Stimulated activated CD4-positive, alpha-beta T cell treated with anti-CD3 and anti-CD28 coated beads, Interleukin-12 subunit alpha, Interleukin-12 subunit beta, amount 100 ng/mL, for 48 hours (primary cell): ENCODE measurements at places on chromosomes 4 and X.

- DNase-seq = no peak
Measured at GRCh38 chrX:1392376-1393068, 609 bp upstream of the SLC25A6 start.

DNA sequence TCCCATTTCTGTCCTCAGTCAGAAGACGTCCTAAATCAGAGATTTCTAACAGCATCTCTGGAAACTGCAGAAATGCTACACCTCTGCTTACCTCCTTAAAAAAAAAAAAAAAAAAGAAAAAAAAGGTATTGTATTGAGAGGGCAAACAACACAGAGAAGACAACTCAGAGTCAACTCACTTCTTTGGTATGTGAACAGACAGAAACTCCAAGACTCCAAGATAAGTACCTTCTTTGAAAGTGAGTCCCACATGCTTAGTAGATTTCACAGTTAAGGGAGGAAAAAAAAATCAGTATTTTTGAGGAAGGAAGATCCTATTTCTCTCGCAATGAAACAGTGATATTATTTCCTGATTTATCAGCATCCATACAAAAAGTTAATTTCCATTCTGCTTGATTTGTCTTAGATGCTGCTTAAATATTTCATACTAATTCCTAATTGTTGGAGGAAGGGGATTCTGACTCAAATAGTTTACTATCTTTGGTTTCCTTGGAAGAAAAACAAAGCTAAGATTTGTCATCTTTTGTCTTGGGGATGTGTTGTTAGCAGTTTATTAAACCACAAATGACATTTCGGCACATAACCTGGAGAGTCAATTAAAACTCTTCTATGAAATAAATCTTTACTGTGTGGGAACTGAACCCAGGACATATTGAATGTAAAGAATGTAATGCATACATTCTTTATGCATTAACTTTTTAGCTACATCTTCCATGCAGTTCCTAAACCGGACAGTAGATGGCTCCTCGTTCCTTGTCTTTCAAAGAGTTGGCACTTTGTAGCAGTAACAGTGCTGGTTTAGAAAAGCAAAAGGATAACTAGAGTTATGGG lies 4.7 kb downstream of the RASGEF1B start:
- DNase-seq = peak; percentile 35

- DNase-seq = no peak
Measured at GRCh38 chr4:171876636-171877035, 63.4 kb downstream of the GALNTL6 start.

DNA sequence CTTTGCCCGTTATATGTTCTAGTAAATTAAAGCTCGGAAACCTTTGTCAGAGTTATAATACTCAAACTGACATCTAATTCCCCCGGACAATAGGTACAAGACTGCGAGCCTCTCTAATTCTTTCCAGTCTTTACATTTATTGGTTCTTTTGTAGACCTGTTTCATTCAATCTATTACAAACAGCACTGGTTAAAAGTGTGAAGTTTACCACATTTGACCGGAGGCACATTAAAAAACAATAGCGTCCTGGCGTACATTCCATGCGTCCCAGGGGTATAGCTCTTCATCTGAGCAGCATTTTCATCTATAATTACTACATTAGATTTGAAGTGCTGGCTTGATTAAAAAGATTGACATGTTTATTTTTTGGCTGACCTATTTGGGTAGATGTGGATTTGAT lies 49.9 kb upstream of the TENM3 start:
- DNase-seq = no peak

DNA sequence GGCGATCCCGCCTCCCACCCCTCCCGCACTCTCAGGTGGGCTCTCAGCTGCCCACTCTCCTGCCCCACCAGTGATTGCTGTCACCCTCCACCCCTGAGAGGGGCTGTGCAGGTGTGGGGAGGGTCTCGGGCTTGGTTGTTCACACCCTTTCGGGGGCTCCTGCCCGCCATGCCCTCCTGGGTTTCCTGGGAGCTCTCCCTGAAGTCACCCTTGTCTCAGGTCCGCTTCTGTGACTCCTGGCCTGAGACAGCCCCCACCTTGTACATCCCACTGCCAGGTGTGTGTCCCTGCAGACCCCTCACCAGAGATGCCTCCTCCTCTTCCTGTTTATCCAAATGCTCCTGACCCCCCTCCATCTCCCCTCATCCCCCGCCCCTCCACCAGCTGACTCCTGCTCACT lies 37.8 kb downstream of the ADRA2C start:
- no peak for DNase-seq

DNA sequence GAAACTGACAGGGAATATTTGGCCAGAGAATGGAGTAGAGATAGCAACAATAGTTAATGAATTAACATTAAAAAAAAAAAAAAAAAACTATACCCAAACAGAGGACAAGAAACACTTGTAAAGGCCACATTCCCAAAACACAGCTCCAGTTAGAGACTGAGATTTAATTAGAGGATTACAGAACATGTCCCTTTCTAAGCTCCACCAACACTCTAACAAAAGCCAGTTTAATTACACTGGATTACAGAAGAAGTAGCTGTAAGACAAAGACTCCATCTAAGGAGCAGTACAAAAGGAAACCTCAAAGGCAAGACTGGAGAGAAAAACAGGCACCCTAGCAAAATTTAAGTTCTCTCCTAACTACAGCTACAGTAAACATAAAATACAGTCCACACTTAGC lies 1247.7 kb upstream of the AGA start:
- DNase-seq = no peak

GRCh38 chr4:11474146-11474545 lies 45.5 kb upstream of the HS3ST1 start:
- no peak for DNase-seq

GRCh38 chrX:38045538-38046096 lies 39.3 kb downstream of the SYTL5 start:
- DNase-seq = no peak

GRCh38 chrX:107677501-107677901 lies 49.2 kb downstream of the PRPS1 start:
- no peak for DNase-seq

DNA sequence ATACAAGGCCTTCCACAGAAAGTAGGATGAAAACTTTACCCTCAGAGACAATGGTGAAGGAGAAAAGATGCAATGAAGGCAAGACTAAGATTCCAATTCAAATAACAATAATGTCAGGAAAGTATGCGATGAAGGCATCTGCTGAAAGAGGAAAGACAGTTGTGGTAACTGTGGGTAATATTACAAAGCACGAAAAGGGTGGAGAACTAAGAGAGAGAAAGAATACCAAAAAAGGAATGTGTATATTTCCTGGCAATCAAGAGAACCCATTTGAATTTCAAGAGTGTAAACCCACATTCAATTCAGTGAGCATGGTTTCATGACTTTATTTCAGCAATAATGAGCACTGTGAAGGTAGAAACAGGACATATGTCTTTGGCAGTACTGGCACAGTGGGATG lies 225.5 kb downstream of the PALLD start:
- no peak for DNase-seq

DNA sequence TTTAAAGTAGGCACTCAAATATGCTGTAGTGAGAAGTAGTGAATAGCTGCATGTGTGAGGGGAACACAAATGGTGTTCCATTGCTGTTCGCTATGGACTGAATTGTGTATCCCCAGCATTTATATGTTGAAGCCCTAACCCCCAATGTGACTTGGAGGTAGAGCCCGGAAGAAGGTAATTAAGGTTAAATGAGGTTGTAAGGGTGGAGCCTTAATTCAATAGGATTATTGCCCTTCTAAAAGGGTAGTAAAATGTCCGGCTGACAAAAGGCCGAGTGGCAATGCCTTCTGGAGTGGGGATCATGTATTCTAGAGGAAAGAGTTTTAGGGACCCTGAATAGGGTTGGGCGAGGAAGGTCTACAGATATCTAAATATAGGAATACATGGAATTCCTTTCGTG lies 168.9 kb upstream of the NUDT10 start:
- no peak for DNase-seq

- no peak for DNase-seq
Measured at GRCh38 chr4:99853999-99854398, 37.4 kb downstream of the DAPP1 start.

DNA sequence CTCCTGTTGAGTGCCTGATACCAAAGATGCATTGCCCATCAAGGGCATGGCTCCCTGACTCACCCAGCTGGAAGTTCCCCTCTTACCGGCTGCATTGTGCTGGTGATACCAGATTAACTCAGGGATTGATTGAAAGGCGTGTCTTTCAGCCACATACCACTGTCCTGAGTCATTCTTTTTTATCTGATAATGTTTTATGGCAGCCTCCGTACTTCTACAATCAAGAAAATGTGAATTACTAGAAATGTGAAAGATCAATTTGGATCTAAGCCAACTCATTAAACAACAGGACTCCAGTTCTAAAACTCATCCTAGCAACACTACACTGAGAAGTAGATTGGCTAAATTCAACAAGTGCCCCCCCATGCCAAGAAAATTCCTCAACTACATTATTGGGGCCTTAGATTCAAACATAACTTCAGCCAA lies 40.0 kb downstream of the TXK start:
- peak; percentile 27 for DNase-seq

- no peak for DNase-seq
Measured at GRCh38 chrX:13428053-13428786, 108.4 kb upstream of the ATXN3L start.

GRCh38 chr4:88107406-88108107 lies 50.9 kb downstream of the ABCG2 start:
- no peak for DNase-seq

DNA sequence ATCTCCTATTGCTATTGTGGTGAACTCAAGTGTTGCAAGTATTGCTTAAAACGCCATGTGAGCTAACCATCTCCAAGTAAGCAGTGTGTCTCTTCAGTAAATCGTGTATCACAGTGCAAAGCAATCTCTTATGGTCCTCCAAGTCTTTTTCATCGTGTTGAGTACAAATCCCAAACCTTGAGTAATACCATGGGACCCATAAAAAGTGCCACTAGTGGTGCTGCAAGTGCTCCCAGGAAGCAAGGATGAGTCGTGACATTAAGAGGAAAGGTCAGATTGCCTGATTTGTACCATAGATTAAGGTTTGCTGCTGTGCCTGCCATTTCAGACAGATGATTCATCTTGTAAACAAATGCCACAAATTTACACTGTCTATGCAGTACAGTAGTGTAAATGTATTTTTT lies 66.9 kb upstream of the BMPR1B start:
- DNase-seq = no peak

- no peak for DNase-seq
Measured at GRCh38 chrX:108097380-108097779, 5.8 kb downstream of the ATG4A start.

- no peak for DNase-seq
Measured at GRCh38 chr4:172897046-172897445, 271.6 kb upstream of the GALNT7 start.
